ENCODE measurements at places on chromosomes 11 and 22.

DNA sequence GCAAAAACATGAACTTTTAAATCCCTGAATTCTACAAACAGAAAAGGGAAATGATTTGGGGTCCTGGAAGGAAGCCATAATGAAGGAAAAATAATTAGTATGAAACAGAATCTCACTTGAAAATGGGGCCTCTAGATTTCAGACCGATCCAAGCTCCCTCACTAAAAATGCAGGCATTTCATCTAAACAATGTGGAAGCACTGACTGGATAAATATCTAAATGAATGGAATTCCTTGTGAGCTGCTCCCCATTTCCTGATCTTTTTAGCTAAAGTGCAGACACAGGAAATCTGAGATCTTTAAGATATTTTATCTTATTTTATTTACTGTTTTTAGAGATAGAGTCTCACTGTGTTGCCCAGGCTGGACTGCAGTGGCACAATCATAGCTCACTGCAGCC, 1255.8 kb downstream of the LRRC4C start:
- no peak for DNase-seq

- no peak for DNase-seq
Observed at GRCh38 chr11:11640152-11640551, 18.3 kb upstream of the GALNT18 start.

- DNase-seq: no peak
Observed at GRCh38 chr11:34827228-34827627, 89.0 kb downstream of the APIP start.

DNA sequence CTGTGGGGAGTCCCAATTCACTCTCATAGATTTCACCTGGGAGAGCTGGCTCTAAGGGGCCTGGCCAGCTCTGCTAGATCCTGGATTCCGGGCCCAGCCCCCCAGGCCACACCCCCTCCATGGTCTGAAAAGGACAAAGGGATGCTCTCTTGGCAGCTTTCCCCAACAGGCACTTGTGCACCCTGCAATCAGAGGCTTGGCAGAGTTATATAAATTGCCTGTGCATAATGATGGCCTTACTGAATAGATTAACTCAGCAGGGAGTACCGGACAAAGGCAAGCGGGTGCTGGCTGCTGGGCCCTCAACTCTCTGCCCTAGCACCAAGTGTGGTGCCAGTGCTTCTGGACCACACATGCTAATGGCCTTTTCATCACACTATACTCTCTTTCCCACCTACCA, 461.6 kb downstream of the BUD13 start:
- no peak for DNase-seq

DNA sequence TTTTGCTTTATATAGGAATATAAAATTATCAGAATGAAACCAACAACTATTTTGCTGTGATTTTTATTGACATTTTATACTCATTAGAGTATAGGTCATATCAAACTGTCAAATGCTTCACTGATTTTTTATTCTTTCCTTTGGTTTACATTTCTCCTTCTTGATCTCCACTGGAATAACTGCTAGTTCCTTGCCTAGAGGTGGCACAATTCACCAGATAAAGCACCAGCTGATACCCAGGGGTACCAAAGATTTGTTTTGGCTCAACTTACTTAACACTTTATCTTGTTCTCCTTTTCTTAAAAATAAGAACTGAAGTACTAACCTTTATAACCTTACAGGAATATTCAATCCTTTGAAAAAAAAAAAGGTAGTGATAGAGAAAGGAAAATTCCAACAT, 725.1 kb upstream of the CHORDC1 start:
- DNase-seq: no peak

- no peak for DNase-seq
Observed at GRCh38 chr11:761526-762108, 14.4 kb downstream of the TALDO1 start.

GRCh38 chr22:27866135-27867084, 52.6 kb downstream of the PITPNB start:
- no peak for DNase-seq

DNA sequence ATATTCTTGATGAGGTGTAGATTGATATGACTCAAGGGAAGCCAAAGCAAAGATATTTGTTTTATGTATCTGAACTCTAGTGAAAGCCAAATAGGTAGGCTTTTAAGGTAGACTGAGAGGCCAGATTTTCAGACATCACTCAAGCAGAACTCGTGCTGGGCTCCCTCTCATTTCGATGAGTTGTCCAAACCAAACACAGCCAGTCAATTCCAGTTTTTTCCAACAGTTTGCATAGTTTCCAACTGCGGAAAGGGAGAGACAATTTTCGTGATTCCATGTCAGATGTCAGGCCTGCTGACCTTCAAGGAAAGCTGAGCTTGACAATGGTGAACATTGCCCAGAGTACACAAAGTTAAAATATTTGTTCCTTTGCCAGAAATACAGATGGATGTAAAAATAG, 110.9 kb upstream of the MPPED2 start:
- DNase-seq: no peak

DNA sequence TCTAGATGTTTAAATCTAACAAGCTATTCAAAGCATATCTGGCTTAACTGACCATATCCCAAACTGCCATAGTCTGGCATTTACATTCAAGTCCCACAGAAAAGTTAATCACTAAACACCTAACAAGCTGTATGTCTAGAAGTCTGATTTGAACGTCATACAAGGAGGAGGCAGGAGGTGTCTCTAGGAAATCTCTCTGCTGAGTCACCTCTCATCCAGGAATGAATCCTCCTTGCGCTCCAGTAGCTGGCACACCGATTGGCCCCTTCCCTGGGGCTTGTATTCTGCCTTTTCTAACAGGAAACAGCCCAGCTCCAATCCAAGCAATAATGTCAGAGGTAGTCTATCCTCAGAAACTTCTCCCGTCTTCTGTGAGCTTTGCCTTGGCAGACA, 31.8 kb downstream of the FEZ1 start:
- no peak for DNase-seq

DNA sequence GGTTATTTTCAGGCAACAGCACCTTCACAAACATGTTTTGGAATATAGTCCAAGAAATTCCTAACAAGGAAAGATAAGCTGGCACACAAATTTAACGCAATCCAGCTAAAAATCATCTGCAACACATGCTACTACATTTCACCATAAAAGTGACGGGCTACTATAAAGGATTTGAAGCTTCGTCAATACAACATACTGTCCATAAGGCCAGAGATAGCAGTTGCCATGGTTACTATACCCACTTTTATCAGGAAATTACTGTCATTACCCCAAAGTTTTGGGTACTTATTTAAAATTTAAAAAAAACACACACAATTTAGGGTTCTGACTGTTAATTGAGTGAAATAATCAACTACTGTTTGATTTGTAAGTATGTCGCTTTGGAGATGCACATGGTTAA, 6.9 kb downstream of the PHF21A start:
- DNase-seq: no peak

DNA sequence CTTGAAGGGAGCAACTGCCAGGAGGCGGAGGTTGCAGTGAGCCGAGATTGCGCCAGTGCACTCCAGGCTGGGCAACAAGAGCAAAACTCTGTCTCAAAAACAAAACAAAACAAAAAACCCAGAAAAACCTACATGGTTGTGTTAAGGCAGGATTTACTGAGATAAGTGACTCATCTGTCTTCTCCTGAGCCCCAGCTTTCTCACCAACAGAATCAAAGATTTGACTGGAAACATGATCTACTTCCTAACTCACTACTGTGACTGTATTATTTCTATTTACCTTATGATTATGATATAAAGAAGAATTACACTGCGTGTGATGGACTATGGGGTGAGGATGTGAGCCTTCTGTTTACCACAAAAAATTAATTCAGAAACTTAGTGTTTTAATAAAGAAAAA, 21.8 kb downstream of the FAM118B start:
- DNase-seq: no peak

DNA sequence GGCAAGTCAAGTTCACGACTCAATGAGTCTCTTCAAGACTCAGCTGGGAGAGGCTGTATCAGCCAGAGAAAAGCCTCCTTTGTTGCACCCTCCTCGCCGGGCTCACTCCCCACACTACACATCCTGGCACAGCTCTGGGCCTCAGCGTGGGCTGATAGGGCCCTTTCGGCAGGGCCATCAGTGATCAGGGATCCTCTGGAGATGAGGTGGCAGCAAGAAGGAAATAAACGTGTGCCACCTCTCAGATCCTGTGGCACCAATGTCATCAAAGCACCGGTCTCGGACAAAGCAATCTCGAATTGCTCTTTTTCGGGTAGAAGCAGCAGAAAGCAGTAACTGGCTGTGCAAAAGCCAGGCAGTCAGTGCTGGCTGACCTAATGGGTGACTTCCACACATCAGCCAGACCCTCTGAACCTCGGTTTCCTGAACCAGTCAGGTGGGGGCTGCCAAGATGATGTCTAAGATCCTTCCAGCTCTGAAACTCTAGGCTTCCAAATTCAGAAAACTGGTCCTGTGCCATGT, 2.1 kb downstream of the EHD1 start:
- no peak for DNase-seq

GRCh38 chr11:2942872-2943710, 13.9 kb upstream of the PHLDA2 start:
- DNase-seq: no peak

DNA sequence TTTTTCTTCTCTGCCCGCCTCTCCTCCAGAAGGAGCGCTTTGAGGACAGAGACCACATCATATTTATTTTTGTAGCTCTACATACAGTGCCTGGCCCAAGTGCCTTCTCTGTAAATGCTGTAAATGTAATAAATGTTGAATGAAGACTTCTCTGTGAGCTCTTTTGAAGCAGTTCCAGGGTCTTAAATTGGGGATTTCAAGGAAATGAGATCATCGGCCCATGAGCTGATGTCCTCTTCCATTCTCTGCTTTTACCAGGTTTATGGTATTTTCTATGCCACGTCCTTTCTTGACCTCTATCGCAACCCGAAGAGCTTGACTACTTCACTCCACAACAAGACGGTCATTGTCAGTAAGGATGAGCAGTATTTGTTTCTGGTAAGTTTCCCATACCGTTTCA, 165.7 kb upstream of the SORL1-AS1 start:
- DNase-seq: no peak

- DNase-seq: no peak
Observed at GRCh38 chr11:65119670-65119995, 2.1 kb upstream of the ZNHIT2 start.

- DNase-seq: no peak
Observed at GRCh38 chr11:11533057-11533456, 88.7 kb downstream of the GALNT18 start.

- no peak for DNase-seq
Observed at GRCh38 chr11:114061048-114061680, 1.7 kb downstream of the ZBTB16 start.

DNA sequence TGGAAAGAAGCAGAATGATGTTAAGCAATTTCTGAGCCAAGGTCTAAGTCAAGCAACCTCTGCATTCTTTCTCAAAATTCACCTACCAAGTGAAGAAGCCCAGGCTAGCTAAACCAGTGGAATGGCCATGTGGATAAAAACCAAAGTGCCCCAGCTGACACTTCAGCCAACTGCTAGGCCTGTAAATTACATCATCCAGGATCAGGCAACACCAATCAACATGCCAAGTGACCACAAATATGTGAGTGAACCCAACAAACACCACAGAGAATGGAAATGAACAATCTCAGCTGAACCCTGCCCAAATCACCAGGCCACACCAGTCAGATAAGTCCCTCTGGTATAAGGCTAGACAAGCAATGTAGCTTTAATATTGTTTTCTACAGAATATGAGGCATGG, 25.1 kb upstream of the FJX1 start:
- DNase-seq: no peak

- DNase-seq: no peak
Observed at GRCh38 chr11:19670030-19670791, 42.4 kb upstream of the NAV2 start.

- DNase-seq: no peak
Observed at GRCh38 chr11:67671211-67671520, 3.3 kb downstream of the ALDH3B2 start.

DNA sequence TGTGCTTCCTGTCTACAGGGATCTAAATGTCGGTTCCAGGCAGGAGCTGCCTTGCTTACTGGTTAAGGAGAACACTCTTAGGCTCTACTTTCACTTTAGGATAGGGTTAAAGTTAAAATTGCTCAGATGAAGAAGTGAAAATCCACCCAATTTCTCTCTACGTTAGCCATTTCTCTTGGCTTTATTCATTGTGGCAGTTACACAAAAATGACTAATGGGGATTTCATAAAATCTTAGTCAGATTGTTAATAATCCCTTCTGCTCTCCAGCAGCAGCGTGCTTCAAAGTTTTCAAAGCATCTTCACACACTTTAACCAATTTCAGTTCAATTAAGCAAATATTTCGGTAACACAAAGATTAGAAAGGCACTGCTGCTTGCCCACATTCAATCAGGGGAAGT, 58.4 kb upstream of the RCN1 start:
- no peak for DNase-seq

DNA sequence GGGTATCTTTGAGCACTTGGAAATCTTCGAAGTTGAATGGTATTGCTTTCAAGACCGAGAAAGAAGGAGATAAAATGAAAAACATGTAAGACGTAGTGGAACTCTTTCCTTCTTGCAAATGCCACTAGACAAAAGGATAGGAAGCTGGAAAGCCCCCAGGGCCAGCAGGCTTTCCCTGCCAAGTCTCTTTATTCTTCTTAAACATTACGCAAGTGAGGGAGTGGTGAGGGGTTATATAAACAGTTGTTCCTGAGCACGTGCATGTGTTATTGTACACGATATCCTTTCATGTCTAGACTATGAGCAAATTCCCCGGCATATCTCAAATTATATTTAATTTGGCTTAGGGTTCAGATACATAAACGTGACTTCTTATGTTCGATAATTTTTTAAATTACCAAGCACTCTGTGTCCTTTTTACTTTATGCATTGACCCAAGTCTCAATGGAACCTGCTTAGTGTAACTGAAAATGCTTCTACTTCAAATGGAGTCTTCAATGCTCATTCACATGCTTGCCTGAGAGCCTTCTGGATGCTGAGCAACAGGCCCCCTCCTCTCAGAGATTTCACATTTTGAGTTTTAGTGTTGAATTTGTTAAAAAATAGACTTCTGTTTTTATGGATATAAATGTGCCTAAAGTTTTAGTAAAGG, 59.0 kb downstream of the PPP2R1B start:
- DNase-seq: no peak

DNA sequence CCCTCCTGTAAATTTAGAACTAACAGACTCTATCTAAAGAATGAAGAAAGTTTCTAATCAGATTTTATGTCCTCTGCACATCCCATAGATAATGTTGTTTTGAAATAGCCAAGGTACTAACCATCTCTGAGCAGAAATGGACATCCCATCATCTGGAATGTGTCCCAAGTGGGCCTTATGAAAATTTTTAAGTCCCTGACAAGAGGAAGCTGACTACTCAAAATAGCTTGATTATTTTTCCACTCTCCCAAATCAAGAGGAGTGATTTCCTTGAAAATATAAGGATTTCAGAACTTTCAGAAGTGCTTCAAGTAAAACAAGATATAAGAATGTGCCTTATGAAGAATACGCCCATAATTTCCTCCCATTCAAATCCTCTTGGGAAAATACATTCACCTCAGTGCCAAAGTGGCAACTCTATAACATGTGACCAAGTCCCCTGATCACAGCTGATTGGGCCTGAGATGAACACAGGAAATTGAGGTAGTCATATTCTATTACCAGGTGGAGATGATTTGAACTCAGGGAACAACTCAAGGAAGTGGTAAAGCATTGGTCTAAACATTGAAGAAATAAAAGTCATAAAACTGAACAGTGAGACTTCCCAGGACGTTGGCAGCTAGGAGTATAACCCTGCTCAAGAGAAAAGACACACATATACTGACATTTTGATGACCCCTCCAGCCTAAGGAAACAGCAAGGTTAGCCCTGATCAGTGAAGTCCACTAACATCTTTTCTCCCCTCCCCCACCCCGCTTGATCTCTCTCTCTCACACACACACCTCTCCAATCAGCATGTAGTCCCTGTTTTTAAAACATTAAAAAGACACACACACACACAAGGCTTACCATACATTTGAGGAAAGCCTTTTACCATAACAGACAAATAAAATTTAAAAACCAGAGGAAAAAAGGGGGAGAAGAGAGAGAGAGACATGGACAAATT, 70.8 kb upstream of the TEAD1 start:
- no peak for DNase-seq
